ENCODE measurements at places on chromosomes 1 and 21. TPM values are rescaled to one million over a fixed set of nuclear protein-coding genes. Genes with fewer than 3 reads are reported as not detected.

NTRK1 gene
- total RNA-seq, result 0.16 TPM

CYP4Z1 gene
- 26.5 TPM for total RNA-seq

FCRL4 gene
- under 0.01 TPM for total RNA-seq

ADGRL2 gene
- 78.0 TPM for total RNA-seq

DNA sequence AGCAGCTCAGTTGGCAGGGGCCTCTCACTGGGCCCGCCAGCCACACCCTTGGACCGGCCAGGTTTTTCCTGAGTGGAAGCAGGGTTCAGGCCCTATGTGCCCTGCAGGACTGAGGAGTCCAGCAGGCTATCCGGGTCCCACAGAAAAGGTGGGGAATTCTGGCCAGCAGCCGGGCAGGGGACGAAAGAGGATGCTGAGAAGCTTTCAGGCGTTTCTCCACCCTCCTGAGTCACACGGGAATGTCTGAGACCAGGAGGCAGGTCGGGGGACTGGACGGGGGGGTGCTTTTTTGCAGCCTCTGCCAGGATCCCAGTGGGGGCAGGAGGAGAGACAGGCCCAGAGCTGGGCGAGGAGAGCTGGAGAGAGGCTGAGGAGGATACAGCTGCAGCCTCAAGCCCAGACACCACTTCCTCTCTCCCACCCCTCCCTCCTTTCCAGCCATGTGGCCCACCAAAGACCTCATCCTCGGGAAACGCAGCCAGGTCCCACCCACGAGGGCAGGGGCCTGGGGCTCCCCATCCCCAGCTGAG is 105.4 kb downstream of the SPSB1 start:
- no peak overlapping the region for H3K27ac ChIP-seq
- H3K27me3 ChIP-seq, result no peaks in the 10 kb centered on the region

DNA sequence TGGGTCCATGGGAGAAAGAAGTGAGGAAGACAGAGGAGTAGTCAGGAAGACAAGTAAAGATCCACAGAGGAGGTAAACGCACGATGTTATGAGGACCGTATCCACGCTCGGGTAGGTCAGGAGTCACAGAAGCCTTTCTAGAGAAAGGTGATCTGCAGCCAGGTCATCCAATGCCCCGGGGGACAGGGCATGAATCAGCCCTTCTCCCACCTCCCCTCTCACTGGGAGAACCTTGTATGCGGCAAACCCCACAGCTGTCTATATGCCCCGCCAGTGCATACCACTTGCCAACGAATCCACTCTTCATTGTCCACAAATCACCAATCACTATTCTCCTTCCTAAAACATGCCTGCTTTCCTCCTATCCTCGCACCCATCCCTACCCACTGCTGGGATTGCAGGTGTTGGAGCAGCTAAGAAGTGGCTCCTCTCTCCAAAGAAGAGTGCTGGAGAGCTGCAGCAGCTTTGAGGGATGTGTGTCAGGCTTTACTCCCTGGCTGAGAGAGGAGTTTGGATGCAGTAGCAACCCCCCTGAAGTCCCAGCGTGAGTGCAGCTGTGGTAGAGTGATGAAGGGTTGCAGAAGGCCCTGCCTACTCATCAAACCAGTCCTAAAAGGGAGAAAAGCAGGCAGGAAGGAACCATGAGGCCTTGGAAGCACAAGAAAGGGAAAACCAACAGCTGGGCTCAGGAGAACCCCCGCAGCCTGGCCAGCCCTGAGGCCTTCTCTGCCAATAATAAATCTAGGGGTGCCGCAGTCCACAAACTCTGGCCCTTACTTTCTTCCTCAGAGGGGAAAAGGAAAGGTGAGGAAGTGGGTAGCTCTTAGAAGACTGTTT is 102.2 kb upstream of the GADD45A start:
- no peaks in the 10 kb centered on the region for H3K4me1 ChIP-seq
- no peak for DNase-seq
- H3K36me3 ChIP-seq, result no peaks in the 10 kb centered on the region

Data from breast epithelium (tissue), 4 donors.